A549 (cell line): ENCODE measurements at places on chromosomes 1 and 21.

GRCh38 chr1:155856257-155856974 is 598 bp downstream of the GON4L start:
- DNase-seq, result no peak

- no peak for DNase-seq
These were observed 8.9 kb upstream of the LAX1 start for GRCh38 chr1:203756036-203756435.

DNA sequence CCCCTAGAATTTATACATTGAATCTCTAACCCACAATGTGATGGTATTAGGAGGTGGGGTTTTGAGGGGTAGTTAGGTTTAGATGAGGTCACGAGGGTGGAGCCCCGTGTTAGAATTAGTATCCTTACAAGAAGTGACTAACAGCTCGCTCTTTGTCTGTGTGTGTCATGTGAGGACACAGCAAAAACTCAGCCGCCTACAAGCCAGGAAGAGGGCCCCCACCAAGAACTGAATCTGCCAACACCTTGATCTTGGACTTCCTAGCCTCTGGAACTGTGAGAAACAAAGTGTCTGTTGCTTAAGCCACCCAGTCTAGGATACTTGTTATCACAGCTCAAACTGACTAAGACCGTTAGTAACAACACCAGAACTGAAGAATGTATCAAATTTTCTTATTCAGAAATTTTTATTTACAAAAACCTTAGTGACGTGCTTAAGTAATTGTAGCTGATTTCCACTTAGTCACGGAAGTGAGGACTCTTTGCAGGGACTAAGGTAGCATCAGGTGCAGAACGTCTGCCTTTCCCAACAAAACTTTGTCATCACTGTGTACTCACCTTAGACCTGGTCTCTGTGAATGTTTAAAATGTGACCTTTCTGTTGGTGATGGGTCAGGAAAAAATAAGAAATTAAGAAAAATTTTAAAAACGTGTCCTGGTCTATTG is 24.5 kb upstream of the LRRC8C start:
- DNase-seq, result no peak

GRCh38 chr1:17412093-17412870 is 27.2 kb downstream of the RCC2 start:
- no peak for DNase-seq

DNA sequence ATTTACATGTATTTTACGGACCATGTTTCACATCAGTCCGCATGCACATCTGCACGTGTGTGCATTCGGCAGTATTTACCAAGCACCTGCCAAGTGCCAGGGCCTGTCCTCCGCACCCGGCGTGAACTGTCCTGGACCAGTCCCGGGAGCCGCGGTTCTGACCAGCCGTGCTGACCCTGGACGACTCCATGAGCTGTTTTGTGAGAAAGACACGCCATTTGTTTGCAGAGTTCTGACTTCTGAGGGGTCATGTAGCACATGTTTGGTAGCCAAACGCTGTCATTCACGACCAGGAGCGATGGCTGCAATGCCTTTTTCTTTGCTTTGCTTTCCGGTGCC is 3.3 kb upstream of the OLIG2 start:
- DNase-seq, result no peak

- no peak for DNase-seq
These were observed 17.6 kb downstream of the COQ8A start for GRCh38 chr1:226957714-226958113.

- no peak for DNase-seq
These were observed 50.3 kb downstream of the SYT2 start for GRCh38 chr1:202659974-202660373.

DNA sequence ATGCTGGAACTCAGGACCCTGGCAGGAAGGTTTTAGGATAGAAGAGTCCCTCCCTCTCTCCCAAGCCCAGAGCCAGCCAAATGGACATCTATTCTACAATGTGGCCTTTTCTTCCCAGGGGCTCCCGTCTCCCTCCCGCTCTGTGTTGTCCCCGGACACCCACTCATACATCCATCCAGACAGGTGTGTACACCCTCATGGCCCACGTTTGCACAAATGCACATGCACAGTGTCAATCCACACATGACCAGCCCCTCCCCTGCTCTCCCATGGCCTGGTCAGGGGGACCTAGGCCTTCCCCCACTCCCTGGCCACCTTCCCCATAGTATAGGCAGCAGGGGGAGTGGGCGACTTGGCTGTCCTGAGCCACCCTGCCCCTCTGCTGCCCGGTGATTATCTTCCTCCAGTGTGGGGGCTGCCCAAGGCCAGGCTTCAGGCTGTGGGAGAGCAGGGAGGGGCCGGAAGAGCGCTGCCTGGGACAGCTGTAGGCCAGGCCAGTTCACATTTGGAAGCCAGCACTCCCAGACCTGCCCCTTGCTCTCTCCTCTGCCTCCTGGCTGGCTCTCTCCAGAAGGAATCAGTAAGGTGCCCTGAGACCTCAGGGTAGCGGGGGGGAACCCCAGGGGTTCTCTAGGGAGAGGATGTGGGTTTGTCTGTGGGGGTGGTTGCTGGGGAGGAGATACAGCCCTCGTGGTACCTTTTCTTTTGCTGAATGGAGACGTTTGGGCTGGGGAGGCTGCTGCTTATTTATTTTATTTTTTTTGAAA is 4.1 kb upstream of the PTPN7 start:
- DNase-seq, result no peak

DNA sequence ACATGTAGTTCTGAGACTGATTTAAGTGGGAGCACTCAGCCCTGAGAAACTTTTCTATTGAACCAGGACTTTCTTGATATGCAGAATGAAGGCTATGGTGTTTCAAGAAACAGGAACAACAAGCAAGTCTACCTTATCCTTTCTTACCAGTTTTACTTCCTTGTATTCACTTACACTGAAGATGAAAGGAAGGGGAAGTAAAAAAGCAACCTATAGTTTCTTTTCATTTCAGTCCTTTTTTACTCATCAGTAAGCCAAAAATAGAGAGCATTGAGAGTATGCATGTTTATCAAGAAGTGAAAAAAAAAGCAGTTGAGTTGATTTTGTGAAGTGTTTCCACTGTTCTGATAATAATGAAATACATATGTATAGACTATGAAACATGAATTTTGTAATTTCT is 1010.3 kb downstream of the AMY1C start:
- DNase-seq, result no peak

- no peak for DNase-seq
These were observed 17.8 kb upstream of the HSD17B7 start for GRCh38 chr1:162772571-162773154.

DNA sequence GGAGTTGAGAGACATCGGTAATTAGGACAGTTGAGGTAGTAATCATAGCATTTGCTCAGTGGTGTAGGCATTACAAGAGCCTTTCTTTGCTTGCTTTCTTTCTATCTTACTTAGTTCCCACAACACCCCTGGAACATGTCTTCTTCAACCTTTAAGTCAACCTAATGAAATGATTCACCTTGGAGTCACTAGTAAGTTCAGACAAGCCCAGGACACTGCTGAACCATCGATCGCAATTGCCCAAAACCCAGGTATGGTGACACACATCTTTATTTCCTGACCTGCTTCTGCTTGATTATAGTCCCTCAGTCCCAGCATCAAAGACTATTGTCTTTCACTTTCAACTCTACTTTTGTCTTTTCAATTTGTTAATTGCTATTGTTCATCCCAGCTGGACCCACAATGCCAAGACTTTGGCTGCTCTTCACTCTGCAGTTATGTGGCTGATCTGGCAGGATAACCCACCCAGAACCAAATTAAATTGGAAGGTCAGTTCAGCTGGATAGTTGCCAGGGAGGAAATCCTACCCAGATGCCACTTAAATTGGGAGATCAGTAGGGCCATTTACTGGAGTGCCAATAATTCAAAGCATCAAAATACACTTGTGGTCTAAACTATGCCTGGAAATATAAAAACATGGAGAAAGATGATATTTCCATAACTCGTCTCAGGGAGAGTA is 272.9 kb downstream of the RWDD3 start:
- no peak for DNase-seq

- peak; percentile 13 for DNase-seq
These were observed 181.9 kb downstream of the CYYR1 start for GRCh38 chr21:26391166-26391565.

DNA sequence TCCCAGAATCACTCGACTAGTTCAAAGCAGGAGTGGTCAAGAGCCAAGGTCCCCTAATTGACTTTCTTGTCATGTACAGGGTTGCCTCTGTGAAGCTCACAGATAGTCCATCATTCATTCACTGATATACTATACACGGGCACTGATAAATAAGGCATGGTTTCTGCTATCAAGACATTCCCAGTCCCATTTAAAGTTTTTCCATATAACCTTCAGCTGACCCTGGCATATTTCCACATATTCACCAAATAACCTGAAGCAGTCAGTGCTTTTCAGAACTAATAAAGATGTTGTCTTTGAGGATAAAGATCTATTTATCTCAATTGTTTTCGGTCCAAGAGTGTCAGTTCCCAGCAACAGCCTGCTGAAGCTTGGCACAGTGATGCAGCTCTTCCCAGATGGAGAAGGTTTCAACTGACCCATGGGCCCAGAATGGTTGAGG is 173.4 kb downstream of the ZZZ3 start:
- DNase-seq, result no peak

GRCh38 chr1:15749399-15750291 is 7.3 kb downstream of the TMEM82 start:
- no peak for DNase-seq

GRCh38 chr1:41045740-41046139 is 24.2 kb upstream of the SLFNL1 start:
- DNase-seq, result no peak

- no peak for DNase-seq
These were observed 39.3 kb downstream of the NCF2 start for GRCh38 chr1:183550915-183551314.

DNA sequence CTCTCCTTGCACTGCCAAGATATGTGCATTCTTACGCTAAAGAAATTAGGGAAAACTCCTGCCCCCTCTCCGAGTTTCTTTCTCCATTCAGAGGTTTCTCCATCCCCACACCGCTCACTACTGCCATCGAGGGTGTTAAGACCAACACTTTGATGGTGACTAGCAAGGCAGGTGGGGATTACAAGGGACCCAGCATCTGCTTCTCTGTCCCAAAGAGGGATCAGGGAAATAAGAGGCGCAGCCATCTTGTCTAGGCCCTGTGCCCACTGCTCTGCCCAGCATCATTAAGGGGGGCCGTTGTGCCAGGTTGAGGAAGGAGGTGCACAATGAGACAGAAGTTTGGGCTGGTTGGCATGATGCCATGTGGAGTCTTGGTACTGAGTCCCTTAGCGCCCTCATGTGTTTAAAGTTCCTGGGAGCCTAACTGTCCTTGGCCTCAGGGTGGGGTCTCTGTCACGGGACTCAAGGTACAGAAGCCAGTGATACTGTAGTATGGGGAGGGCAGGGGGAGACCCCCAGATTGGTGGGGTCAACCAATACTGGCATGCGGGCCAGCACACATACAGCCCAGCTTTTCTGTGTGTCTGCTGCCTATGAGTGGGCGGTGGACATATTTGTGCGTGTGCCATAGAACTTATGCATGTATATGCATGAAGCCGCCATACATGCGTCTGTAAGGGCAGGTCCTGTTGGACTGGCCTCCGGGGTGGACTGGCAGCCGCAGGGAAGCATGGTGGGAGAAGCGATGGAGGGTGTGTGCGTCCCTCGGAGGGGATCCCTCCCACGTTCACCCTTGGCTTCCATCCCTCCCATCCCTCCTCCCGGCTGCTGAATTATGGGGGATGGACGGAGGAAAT is 5.5 kb downstream of the EFNA3 start:
- no peak for DNase-seq

- peak; percentile 86 for DNase-seq
These were observed 54.1 kb downstream of the TOMM20 start for GRCh38 chr1:235074523-235075047.
